ENCODE measurements at places on chromosomes 13 and 19.

GRCh38 chr13:104979281-104980030 is 1556.0 kb downstream of the EFNB2 start:
- no peak for DNase-seq

DNA sequence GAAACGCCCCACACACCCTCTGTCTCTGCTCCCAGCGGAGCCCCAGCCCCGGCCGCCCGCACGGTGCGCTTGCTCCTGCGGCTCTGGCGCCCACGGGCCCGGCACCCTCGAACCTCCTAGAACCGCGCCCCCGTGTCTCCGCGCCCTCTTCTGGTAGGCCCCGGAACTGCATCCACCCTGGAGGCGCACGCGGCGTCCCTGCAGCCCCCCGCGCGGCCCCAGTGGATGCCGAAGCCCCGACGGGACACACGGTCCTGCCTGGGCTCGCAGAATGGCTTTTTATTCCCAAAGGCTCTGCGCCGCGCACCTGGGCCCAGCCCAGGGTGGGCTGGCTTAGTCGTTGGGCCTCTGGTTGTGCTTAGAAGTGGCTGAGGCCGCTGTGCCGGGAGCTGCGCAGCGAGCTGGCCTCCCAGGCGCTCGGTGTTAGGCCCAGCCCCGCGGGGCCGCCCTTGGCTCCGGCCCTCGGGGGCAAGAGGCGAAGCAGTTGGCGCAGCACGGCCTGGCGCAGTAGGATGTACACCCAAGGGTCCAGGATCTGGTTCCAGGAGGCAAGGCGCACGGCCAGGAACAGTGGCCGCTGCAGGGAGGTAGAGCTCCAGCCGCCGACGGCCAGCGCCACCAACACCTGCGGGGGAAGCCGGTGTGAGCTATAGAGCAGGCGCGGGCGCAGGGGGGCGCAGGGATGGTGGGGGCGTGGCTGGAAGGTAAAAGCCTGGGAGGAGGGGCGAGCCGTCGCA is 2.8 kb downstream of the PTGER1 start:
- DNase-seq, result peak; percentile 74

DNA sequence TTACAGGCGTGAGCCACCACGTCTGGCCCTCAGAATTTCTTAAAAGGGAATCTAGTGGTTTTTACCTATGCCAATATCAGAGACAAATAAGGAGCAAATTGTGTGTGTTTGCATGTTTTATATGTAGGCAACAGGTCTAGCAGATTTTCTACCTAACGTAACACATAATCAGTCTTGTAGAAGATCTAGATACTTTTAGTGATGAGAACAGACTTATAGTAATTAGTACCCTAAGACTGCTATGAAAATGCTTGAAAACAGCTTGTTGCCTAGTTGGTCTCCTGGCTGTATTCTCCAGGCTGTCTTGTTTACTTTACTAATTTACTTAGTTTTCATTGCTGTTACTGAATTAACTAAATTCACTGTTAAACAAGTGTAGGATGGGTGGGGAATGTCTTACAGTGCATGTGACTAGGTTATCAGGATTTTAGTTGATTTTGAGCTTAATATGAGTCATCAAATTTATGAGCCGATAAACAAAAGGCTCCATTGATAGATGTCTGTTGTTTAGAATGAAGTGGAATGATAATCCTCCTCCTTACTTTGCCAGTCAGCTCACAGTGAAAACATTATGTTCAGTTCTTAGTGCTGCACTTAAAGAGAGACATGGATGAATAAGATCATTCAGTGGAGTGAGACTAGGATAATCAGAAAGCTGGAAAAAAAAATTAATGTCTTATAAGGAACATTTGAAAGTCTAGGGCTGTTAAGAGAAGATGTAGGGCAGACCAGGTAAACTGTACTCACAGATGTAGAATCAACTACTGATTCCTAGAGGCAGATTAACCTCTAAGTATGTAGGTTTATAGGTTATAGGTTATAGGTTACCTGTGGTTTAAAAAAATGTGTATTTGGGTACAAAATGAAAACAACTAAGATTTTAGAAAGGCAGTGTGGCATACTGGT is 22.4 kb downstream of the GTF2F2 start:
- no peak for DNase-seq

DNA sequence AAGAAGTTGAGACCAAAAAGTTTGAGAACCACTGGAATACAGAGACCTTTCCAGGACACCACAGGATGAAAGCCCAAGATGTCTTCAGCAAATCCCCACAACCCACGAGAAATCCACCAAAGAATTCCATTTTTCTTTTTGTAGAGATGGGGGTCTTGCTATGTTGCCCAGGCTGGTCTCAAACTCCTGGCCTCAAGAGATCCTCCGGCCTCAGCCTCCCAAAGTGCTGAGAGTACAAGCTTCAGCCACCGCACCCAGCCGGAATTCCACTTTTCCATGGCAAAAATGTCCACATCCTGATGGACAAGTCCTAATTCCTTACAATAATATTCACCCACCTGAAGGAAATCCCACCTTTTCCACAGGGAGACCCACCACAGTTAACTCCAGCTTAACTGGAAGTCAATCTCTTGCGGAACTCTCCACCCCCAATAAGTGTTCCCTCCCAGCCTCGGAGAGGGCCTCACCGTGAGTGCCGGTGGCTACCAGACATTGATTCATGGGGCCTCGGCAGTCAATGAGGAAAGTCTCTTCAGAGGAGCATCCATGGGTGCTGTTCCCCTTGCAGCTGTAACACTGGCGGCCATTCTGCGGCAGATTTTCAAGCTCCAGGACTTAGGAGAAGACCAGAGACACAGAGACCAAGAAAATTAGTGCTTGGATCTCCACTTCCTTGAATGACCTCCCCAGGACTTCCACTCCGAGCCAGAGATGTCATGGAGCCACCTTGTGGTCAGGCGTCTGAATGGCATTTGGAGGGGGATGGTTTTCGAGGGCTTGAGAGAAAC is 12.3 kb upstream of the CADM4 start:
- peak; percentile 19 for DNase-seq

GRCh38 chr13:44159633-44160279 is 213.9 kb upstream of the SERP2 start:
- no peak for DNase-seq

DNA sequence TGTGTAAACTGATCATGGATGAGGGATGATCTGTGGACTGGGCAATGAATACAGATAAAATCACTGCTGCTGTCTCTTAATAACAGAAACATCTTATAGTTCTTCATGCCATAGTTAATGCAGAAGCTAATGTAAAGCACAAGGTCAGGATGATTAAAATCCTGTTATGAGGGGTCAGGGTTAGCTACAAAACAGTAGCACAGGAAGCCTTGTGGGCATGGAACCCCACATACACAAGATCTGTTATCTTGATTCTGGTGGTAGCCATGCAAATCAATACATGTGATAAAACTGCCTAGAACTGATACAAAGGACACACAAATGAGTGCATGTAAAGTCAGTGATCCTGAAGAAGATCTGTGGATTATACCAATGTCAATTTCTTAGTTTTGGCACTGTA is 96.4 kb downstream of the KLF12 start:
- no peak for DNase-seq

GRCh38 chr19:46599716-46600373 is 1.3 kb upstream of the CALM3 start:
- no peak for DNase-seq

Measured in activated CD8-positive, alpha-beta memory T cell treated with anti-CD3 and anti-CD28 coated beads for 1 hour (primary cell).